ENCODE measurements at places on chromosomes 1 and 21.
A peak's percentile ranks its signal among the peaks of the same experiment; 100 is the strongest.

- no peak for DNase-seq
These were observed 126.9 kb downstream of the SETD4 start for GRCh38 chr21:35933466-35933865.

GRCh38 chr1:206583707-206584648, 28.3 kb downstream of the EIF2D start:
- peak; percentile 37 for DNase-seq

DNA sequence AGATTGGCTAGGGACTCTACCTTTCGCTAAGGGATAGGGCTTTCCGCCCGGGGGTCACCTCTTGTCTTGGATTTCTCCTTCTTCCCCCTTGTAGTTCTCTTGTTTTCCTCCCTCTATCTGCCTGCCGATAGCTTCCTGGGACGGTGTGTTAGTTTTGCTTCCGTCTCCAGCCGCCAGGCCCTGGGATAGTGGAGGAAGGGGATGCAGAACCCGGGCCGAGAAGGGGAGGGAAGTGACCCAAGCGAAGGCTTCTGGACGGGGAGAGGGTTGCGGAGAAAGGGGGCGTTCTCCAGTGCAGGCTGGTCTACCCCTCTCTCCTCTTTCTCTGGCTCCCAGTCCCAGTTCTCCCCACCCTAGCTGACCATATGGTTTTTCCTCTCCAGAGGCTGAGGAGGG, 871 bp downstream of the TUFT1 start:
- DNase-seq: no peak

GRCh38 chr1:164756741-164757140, 197.8 kb downstream of the PBX1 start:
- DNase-seq: no peak

DNA sequence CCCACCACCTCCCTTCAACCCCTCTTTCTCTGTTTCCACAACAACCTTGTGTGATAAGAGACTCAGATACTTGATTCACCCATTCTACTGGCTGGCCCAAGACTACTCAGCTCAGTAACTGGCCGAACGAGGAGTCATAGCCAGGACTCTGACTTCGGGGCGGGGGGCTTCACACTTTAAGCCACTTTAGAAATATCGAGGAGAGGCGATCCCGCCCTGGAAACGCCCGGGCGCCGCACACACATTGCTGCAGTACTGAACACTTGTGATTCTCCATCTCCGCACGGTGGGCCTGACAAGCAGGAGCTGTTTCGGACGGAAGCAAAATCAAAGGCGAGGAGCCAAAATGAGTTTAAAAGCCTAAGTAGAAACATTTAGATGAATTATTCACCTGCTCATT, 182.1 kb downstream of the NPHP4 start:
- DNase-seq: no peak

DNA sequence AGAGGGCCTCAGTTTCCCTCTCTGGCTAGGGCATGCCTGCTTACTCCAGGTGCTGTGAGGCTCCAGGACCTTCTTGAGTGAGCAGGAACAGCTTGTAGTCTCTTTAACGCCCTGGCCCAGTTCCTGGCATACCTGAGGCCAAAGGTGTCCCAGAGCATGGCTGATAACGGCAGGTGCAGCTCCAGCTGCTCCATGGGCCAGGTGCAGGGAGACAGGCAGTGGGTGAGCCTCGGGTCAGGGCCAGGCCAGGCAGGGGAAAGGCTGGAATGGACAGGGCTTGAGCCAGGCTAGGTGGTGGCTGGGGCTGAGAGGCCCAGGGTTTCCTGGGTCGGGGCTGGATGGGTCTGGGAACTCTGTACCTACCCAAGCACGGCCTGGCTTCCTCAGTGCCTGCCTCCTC, 18.3 kb downstream of the EDN2 start:
- DNase-seq: no peak

- DNase-seq: no peak
These were observed 18.4 kb downstream of the HIPK1 start for GRCh38 chr1:113947388-113948107.

DNA sequence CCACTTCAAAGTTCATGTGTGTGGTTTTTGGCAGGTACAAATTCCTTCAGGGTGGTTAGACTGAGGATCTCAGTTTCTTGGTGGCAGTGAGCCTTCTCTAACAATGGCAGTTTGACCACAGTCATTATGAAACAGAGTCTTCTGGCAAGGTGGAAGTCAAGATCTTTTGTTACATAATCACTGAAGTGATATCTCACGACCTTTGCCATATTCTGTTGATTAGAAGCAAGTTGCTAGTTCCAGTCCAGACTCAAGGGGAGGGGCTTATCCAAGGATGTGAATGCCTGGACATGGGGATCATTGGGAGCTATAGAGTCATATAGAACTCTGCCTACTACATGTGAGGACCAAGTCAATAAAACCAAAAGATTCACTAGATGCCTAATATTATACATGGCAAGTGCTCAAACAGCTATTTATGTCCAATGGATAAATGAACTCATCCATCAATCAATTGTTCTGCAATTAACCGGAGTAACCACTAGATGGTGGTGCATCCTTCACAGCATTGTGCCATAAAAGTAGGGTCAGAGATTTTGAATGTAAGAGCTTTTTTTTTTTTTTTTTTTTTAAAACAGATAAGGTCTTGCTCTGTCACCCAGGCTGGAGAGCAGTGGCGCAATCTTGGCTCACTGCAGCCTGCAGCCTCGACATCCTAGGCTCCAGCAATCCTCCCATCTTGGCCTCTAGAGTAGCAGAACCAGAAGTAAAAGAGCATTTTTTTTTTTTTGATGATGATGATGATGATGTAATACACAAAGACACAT, 131.9 kb downstream of the CRB1 start:
- no peak for DNase-seq

- DNase-seq: no peak
These were observed 331.9 kb downstream of the DISC1 start for GRCh38 chr1:231958448-231958847.

DNA sequence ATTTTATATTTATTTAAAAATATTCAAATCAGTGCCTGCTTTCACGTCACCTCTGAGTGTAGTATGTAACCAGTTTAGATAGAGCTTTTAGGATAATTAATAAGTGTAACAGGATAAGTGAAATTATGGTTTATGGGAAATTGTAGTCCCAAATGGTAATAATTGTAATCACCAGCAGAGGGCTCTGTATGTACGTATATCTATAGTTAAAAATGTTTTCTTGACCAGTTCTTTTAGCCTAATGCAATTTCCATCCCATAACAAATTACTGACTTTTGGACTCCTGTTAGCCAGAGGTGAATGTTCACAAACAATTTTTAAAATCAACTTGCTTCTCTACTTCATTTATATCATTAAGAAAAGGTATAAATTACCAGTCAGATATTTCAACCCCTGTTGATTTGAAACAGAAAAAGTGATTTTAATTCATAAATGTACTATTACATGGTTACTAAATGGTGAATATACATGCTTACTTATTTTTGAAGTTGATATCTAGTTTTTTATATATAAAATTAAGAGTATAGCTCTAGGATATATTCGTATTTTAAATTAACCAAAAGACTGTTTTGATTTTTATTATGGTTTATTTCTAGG, 25.3 kb downstream of the SLC30A7 start:
- no peak for DNase-seq

GRCh38 chr1:24151175-24151533, 8.2 kb upstream of the IL22RA1 start:
- no peak for DNase-seq

DNA sequence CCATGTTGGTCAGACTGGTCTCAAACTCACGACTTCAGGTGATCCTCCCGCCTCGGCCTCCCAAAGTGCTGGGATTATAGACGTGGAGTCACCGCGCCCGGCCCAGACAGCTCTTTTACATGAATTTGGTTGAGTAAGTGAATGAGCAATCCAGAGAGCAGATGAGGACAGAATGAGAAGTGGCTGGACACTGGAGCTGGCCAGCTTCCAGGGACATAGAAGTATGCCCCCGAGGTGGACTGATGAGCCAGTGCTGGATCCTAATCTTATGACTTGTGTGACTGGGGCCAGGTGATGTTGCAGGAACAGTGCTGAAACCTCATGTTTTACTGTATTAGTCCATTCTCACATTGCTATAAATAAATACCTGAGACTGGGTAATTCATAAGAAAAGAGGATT, 35.9 kb upstream of the KANK4 start:
- DNase-seq: no peak

GRCh38 chr1:197924516-197925123, 7.4 kb downstream of the LHX9 start:
- DNase-seq: no peak

GRCh38 chr21:35226328-35226727, 177.2 kb upstream of the RUNX1 start:
- DNase-seq: no peak

GRCh38 chr1:48016515-48016914, 19.3 kb upstream of the TRABD2B start:
- no peak for DNase-seq

- no peak for DNase-seq
These were observed 65.2 kb downstream of the TRIM11 start for GRCh38 chr1:228341450-228341813.

GRCh38 chr1:179883745-179884138, 1.7 kb downstream of the TOR1AIP1 start:
- DNase-seq: no peak

DNA sequence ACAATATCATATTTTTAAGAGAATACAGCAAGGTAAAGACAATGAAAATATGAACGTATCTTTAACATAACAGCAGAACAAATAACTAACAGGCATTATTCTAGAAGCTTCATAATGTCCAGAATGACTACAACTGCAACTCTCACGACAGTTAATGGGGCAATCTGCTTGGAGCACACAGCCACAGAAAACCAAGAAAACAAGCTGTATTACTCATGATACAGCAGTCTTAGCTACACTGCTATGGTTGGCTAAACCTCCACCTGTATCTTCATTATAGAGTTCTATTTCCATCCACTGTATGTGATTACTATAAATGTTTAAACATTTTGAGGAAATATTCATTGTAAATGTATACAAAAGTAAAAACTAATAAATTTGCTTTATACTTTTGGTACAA, 139.9 kb downstream of the DPYD start:
- DNase-seq: no peak

- DNase-seq: no peak
These were observed 112.5 kb upstream of the NBPF11 start for GRCh38 chr1:148264374-148265276.

GRCh38 chr1:29238620-29239002, 2.3 kb downstream of the PTPRU start:
- no peak for DNase-seq

- DNase-seq: no peak
These were observed 16.3 kb downstream of the AGPAT3 start for GRCh38 chr21:43881283-43881682.

- DNase-seq: no peak
These were observed 1.6 kb upstream of the IRF6 start for GRCh38 chr1:209807509-209807908.

GRCh38 chr1:162726555-162726954, 63.9 kb upstream of the HSD17B7 start:
- no peak for DNase-seq

DNA sequence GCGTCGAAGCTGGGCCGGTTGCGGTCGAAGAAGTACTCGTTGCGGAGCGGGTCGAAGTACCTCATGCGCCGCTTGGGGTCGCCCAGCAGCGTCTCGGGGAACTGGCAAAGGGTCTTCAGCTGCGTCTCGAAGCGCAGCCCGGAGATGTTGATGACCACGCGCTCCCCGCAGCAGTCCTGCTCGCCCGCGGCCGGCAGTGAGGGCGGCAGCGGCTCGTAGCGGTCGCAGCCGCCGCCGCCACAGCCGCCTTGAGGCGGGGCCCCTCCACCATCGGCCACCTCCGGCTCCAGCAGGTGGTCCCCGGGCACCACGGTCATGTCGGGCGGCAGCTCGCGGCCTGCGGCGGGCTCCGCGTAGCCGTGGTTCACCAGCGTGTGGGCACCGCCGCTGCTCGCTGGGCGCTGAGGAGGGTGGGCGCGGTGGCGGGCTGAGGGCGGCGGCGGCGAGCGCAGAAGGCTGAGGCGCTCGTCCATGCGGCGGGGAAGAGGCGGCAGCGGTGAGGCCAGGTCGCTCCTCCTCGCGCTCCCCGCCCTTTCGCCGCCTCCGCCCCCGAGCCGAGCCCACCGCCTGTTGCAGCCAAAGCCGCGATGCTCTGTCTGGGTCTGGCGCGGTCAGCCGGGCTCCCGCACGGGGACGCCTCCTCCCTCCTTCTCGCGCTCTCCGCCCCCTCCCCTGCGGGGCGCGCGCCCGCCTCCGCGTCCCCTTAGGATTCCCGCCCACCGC, at the start of gene KCNA3:
Gene KCNA3, minus strand, starts transcription at position 604 of the 723 bp plus-strand sequence. Its CDS starts 131 bp downstream, at position 473.
- no peak for DNase-seq

DNA sequence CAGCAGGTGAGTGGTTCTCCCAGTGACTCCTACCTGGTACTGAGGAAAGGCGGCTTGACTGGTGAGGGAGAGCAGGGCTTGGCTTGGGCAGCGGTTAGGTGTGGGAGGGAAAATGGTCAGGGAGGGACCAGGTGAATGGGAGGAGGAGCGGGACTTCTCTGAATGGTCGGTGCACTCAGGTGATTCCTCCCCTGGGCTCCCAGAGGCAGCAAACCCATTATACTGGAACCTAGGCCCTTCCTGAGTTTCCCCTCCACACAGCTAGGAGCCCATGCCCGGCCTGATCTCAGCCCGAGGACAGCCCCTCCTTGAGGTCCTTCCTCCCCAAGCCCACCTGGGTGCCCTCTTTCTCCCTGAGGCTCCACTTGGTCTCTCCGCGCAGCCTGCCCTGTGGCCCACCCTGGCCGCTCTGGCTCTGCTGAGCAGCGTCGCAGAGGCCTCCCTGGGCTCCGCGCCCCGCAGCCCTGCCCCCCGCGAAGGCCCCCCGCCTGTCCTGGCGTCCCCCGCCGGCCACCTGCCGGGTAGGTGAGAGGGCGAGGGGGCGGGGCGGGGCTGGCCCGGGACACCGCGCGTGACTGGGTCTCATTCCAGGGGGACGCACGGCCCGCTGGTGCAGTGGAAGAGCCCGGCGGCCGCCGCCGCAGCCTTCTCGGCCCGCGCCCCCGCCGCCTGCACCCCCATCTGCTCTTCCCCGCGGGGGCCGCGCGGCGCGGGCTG, 2.3 kb downstream of the ARTN start:
- DNase-seq: no peak

DNA sequence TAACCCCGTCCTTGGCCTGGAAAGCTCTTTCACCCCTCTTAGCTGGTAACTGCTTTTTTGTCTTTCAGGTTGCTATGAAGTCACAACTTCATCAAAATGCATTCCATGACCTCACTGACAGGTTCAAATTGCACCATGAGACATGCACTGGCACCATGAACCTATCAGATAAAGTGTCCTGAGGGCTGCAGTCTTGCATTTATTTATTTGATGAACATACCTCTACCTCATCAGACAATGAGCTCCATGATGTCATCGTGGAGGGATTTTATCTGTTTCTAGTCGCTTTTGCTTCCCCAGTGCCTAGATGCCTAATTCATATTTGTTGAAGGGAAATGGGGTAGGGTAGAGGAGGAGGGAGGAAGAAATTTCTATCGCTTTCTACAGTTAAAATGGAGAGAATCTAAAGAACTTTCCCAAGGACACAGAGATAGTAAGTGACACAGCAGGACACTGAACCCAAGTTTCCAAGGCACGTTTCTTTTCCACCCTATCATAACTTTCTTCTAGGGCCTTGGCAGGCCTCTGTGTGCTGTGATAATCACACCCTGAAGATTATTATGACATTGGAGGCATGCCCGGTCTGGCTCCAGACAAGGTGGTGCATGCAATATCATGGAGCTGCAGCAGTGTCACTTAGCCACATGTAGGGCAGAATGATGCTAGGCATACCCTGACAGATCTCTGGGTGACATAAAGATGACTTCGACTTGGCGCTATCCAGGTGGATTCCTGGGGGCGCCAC, 69.5 kb downstream of the CD58 start:
- no peak for DNase-seq

All from substantia nigra (tissue), 51 donors.